ENCODE measurements at places on chromosomes 7 and 10.

DNA sequence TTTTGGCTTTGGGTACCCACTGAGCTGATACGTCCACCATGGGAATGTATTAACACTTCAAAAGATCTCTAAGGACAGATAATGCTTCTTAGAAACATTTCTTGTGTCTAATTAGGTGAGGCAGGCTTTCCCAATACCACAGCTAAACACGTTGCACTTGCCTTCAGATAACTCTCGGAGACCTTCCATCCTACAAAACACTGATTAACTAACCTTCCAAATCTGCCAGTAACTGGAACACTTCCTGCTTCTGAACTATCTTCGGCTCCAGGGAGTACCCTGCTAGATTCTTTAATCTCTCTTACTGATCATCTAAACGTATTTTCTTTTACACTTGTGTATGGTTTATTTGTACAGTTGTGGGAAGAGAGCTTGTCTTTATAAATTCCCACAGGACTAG is 1.1 kb upstream of the WNT16 start:
- DNase-seq: no peak

DNA sequence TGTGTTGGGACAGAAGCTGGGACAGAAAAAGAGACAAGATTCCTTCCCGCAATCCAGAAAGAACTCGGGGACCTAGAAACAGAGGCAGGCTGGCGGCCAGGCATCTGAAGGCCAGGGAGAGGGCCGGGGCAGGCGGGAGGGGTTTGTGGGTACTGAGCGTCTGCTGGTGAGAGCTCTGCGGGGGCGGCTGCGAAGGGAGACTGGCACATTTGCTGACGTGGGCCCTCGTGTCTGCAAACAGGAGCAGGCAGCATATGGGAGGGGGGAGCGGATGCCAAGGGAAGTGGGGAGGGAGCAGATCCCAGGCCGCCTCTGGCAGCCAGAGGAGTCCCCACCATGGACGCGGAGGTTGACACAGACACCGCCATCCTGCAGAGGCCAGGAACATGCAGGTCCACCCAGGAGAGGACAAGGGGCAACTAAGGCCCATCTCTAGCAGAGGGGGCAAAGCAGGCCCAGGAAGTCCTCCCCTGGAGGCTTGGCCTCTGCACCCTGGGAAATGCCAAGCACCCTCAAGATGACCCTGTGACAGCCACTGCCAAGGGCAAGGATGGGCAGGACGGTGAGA is 32.2 kb downstream of the KCNH2 start:
- DNase-seq: no peak

- DNase-seq: no peak
Measured at GRCh38 chr7:7565018-7565680, 1.5 kb upstream of the MIOS start.

- no peak for DNase-seq
Measured at GRCh38 chr7:55517191-55517633, 55.1 kb downstream of the VOPP1 start.

DNA sequence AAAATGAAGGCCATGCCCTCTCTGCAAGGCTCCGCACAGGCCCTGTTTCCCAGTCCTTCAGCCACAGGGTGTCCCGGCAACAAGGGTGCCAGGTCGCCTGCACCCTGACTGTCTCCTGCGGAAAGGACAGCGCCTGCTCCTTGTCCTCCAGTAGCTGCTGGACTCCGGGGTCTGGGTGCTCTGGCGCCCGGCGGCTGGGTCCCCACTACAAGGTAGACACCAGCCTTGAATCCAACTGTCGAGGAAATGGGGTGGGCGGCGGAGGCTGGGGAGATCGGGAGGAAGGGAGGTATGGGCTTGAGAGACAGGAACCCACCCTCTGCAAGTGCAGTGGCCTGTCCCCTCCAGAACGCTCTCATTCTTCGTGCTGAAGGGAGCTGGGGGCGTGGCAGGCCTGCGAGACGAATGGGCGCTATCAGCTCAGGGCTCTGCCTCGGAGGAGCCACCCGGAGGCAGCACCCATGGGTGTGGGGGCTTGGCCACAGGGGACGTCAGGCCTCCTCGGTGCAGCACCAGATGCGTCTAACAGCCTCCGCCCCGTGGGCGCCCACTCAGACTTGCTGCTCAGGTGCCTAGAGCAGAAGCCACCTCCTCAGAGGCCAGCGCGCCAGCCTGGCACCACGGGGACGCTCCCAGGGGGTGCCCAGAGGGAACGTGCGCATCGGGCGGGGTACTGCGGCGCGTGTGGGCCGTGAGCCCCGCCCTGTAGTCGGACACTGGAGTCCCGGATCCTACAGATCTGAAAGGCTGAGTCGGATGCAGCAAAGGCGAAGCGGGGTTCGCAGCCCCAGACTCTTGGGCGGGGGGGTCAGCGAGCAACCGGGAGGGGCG is 15.6 kb downstream of the ADAM8 start:
- no peak for DNase-seq

DNA sequence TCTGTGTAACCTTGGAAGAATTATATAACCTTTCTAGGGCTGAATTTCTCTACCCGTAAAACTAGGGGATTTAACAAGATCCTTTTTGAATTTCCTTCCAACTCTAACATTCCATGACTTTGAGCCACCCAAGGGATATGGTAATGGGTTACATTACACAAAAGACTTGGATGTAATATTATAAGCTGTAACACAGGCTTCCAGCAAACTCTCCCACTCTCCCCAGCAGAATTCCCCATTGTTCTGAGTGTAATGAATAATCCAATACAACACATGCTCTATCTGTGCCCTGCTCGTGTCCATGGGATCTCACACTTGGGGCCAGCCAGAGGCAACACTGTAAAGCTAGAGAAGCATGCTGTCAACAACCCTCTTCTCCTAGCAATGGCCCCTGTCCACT is 790.6 kb upstream of the AUTS2 start:
- no peak for DNase-seq

DNA sequence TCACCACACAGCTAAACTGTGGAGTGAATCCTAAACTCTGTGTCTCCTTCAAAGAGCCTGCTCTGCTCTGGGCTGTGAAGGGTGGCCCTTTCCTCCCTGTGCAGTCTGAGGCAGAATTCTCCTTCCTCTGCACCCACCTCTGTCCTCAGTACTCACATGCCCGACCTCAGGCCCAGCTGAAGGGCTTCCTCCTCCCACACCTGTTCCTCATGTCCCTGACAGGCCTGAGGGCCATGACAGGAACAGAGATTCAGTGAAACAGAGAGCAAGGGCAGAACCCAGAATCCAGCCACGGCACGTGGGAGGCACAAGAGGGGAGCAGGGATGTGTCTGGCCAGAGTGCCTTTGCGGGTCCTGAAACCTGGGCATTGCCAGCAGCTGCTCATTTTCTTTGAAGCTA is 13.9 kb downstream of the CREB3L2 start:
- no peak for DNase-seq

DNA sequence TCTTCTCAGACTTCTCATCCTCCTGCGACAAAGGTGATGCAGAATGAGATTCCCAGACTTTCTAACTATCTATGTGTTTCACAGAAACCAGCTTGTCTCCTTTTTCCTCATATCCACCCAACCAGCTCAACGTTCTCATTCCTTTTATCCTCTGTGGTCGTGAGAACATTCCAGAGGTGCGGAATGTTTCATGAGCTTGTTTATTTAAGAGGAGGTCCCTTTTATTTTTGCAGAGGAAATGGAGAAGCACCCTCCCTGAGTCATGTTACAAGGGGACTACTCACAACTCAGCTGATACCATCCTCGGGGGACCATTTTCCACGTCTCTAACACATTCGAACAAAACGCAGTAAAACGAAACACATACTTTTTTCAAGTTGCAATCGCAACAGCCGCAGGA is 93.2 kb downstream of the ZRANB1 start:
- DNase-seq: no peak

- no peak for DNase-seq
Measured at GRCh38 chr10:103580430-103580829, 86.9 kb downstream of the NEURL1 start.

DNA sequence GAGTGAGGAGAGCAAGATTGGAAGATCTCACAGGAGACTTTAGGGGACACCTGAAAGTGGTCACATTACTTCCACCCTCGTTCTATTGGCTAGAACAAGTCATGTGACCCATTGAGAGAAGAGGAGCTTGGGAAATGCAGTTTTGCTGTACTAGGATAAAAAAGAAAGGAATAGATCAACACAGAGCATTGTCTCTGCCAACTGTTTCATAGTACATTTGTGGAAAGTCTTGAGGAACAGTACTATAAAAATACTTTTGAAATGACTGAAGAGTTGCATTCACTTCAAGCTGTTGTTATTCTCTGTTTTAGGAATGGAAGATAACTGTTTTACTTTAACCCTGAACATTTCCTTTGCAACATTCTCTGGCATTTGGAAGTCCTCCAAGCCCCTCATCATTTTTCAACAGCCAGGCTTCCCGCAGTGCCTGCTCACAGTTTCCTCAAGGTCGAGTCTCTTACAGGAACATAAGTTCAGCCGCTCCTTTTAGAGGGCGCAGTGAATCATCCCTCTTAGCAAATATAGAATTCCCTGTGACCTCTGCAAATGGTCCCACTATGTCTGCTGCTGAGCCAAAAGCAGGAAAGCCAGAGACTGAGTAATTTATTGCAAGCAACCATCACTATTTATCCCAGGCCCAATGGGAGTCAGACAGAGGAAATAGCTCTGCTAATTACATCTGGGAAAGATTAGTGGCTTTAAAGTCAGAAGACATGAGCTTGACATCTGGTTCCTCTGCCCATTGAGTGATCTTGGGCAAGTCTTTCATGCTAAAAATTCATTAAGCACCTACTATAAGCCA is 40.7 kb downstream of the MRPL32 start:
- no peak for DNase-seq

- no peak for DNase-seq
Measured at GRCh38 chr10:47418321-47418720, 34.2 kb upstream of the ZNF488 start.

DNA sequence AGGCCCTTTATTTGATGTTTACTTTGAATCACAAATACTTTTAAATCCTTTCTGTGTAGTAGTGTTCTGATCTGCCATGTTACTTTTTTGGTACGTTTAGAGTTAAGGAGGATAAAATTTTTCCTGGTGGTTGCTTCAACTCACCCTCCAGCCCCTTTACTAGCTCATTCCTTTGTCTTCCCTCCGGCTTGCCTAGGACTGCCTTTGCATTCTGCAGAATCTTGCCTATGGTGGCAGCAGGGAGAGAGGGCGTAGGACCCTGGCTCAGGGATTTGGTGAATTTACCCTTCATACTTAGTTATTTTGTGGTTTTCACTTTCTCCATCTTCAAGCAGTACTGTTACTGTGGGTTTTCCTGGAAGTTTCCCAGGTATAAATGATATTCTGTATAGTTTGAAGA is 833.5 kb downstream of the XPNPEP1 start:
- DNase-seq: no peak

DNA sequence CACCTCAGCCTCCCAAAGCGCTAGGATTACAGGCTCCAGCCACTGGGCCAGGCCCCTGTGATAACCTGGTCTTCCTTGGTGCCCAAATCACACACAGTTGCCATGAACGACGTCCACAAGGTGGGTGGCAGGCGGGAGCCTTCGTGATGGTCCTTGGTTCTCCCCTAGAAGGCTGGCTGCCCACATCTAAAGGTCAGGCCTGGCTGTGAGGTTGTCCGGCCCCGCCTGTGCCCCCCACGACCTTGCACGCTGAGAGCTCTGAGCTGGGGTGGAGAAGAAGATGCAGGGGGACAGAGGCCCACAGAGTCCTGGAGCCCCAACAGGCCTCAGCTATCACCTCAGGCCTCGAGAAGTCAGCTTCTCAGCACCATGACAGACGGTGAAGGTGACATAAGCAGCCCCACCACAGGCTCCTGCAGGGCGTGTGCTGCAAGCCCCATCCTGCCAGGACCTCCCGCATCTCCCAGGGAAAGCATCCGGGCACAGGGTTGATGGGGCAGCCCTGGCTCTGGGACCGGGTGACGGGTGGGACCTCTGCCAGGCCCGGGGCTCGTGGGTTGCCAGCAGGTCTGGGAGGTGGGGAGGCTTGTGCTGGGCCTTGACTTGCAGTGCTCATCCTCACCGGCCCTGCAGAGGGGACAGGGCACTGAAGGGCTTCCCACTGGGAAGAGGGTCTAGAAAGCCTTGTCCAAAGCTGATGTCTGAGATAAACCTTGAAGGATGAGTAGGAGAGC is 217.4 kb downstream of the WDR37 start:
- DNase-seq: no peak

- DNase-seq: no peak
Measured at GRCh38 chr7:105480931-105481330, 41.1 kb downstream of the PUS7 start.

DNA sequence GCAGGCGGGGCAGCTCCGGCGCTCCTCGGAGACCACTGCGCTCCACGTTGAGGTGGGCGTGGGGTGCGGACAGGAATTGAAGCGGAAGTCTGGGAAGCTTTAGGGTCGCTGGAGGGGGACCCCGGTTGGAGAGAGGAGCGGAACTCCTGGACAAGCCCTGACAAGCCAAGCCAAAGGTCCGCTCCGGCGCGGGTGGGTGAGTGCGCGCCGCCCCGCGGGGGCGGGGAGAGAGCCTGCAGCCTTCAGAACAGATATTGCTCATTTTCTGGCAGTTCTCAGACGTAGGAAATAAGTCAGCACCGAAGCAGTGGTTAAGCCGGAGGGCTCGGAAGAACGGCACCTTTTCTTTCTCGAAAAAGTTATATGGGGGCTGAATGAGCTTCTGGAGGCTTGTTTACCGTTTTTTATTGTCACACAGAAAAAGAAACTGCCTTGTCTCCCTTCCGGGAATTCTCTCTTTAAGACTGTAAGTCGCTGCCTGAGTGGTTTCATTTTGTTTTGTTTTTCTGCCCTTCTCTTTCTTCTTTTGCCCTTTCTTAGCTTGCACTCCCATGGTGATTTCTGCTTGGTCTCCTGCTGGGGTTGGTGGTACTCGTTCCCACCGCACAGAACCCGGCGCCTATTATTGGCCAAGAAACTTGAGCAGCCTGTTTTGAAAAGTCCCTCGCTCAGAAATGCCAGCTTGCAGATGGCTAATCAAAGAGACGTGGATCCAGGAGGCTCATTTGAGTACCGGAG is 732 bp downstream of the FAS start:
- DNase-seq: no peak

- DNase-seq: no peak
Measured at GRCh38 chr10:33376476-33376875, 42.0 kb upstream of the NRP1 start.

DNA sequence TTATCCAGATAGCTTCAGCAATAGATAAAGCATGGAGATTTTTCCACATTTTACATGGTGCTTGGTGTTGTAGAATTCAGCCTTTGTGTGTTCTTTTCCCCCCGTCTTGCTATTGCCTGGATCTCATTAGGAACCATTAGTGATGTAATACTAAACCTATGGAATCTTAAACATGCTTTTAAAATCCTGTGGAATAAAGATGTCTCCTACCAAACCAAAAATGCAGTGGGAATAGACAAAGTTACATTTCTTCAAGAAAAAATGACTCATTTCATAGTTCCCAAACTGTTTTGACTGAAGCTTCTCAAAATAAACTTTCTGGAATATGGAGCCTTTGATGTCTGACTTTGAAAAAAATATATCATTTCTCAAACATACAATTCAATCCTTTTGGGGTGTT is 44.0 kb downstream of the CALD1 start:
- no peak for DNase-seq

- DNase-seq: no peak
Measured at GRCh38 chr7:85185424-85186082, 1.3 kb downstream of the SEMA3D start.
